ENCODE measurements at places on chromosomes 2 and 18.

GRCh38 chr2:239472235-239472775, 71.5 kb upstream of the HDAC4 start:
- DNase-seq = no peak

- DNase-seq = no peak
Measured at GRCh38 chr18:35835366-35835765, 137.1 kb upstream of the RMP24 start.

- no peak for DNase-seq
Measured at GRCh38 chr2:172031536-172031935, 31.8 kb downstream of the METAP1D start.

GRCh38 chr2:69779258-69780001, 37.5 kb downstream of the ANXA4 start:
- DNase-seq = no peak

DNA sequence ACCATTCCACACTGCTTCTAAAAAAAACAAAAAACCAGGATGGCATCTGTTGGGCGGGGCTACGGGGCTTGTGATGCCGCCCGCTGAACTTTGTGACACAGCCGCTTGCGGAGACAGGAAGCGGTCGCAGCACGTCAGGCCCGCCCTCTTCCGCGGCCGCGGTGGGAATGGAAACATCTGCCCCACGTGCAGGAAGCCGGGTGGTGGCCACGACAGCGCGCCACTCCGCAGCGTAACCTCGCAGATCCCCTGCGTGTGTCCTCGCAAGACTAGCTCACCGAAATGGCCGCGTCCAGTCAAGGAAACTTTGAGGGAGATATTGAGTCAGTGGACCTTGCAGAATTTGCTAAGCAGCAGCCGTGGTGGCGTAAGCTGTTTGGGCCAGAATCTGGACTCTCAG, 168.5 kb downstream of the SUCLG1 start:
- DNase-seq = no peak

GRCh38 chr2:224190936-224191270, 151.8 kb upstream of the SERPINE2 start:
- DNase-seq = no peak

- no peak for DNase-seq
Measured at GRCh38 chr2:165648801-165649200, 145.2 kb downstream of the GALNT3 start.

DNA sequence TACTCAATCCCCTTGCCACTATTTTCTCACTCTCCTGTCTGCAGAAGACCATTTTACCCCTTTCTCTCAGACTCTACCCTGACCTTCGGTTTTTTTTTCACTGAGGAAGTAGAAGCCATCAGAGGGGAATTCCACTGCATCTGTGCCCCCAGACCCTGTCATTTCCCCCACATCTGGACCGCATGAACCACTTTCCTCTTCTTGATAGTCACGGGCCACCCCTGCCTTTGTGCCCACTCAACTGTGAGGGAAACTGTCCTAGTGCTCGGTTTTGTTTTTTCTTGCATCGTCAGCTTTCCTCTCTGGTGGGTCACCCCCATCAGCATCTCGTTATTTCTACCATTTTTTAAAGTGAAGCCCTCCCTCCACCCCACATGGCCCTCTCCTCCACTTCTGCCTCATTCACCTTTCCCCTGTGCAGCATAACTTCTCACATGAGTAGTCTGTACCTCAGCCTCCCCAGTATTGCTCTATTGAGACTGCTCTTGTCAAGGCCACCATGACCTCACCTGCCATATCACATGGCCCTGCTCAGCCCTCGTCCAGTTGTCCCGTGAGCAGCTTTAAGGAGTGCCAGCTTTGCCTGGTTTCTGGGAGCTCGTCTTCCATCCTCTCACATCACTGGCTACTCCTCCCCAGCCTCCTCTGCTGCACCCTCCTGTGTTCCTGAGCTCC, 32.4 kb downstream of the TMEM87B start:
- DNase-seq = no peak

- DNase-seq = no peak
Measured at GRCh38 chr2:235999011-235999410, 169.2 kb downstream of the GBX2 start.

GRCh38 chr2:8709611-8710010, 27.8 kb downstream of the ID2 start:
- DNase-seq = no peak

DNA sequence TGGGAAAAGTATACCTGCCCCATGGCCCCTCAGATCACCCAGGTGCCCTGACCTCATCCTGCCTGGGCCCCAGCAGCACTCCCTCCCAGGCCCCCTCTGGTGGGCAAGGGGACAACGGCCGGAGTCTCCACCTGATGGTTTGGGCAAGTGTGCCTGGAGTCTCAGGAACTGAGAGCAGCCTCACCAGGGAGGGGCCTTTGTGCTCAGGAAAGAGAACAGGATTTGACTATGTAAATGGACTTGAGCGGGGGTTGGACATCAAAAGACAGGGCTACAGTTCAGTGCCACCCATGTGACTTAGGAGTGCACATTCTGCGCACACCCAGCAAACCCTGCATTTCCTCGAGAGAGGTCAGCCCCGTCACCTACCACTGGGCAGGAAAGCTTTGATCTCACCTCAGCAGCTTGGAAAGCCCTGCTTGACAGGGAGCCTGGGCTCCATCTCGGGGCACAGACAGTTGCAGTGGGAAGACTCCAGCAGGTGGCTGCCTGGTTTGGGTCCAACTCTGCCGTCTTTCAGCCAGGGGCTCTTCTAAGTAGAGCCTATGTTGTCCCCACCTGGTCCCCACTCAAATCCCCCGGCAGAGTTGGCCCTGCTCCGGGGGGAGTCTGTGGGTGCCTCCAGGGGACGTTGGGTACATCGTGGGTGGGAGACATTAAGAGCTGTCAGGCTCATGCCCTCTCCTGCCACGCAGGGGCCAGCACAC, 3.3 kb downstream of the INPP5D start:
- no peak for DNase-seq

- no peak for DNase-seq
Measured at GRCh38 chr2:29082804-29083495, 8.6 kb upstream of the PCARE start.

- no peak for DNase-seq
Measured at GRCh38 chr2:26621469-26622199, 19.5 kb downstream of the CIB4 start.

GRCh38 chr2:120920454-120921148, 184.9 kb downstream of the GLI2 start:
- DNase-seq = no peak

- no peak for DNase-seq
Measured at GRCh38 chr18:24791751-24792545, 331.5 kb downstream of the HRH4 start.

GRCh38 chr18:28080876-28081300, 96.0 kb downstream of the CDH2 start:
- DNase-seq = no peak

DNA sequence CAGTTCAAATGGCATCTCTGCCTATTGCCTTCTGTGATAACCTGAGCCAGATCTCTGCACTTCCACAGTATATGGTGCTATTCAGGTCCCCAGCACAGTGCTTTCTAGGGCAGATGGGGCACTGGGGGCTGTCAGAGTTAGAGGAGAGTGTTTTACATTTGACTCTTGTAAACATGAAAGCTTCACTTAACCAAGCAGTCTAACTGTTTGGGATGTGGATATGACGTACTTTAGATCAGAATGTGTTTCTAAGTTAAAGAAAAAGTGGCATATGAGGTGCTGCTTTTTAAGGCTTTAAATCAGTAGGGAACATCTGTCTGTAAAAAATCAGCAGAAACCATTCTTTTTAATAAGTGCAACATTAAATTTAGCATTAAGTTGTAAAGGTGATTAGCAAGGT, 75.7 kb downstream of the MYO1B start:
- no peak for DNase-seq

Measured in stimulated activated CD4-positive, alpha-beta T cell treated with anti-CD3 and anti-CD28 coated beads, TNF-alpha, amount 100 ng/mL, for 48 hours (primary cell).